ENCODE measurements at places on chromosomes 5 and 9.

- no peak for DNase-seq
Observed at GRCh38 chr9:23447166-23447565, 378.9 kb downstream of the ELAVL2 start.

- DNase-seq, result no peak
Observed at GRCh38 chr9:88017096-88017495, 42.8 kb upstream of the CDK20 start.

- DNase-seq, result no peak
Observed at GRCh38 chr9:103981912-103982311, 112.2 kb upstream of the SMC2 start.

- DNase-seq, result no peak
Observed at GRCh38 chr9:124265551-124265950, 7.8 kb downstream of the NEK6 start.
